ENCODE measurements at places on chromosomes 6 and 20.

- no peak for DNase-seq
Measured at GRCh38 chr6:64680446-64680845, 1026.6 kb downstream of the EYS start.

- DNase-seq = no peak
Measured at GRCh38 chr6:44006123-44006871, 121.0 kb downstream of the MRPL14 start.

- no peak for DNase-seq
Measured at GRCh38 chr6:108635505-108636226, 74.9 kb downstream of the FOXO3 start.

GRCh38 chr20:6828794-6829423, 61.4 kb downstream of the BMP2 start:
- DNase-seq = peak; percentile 28

DNA sequence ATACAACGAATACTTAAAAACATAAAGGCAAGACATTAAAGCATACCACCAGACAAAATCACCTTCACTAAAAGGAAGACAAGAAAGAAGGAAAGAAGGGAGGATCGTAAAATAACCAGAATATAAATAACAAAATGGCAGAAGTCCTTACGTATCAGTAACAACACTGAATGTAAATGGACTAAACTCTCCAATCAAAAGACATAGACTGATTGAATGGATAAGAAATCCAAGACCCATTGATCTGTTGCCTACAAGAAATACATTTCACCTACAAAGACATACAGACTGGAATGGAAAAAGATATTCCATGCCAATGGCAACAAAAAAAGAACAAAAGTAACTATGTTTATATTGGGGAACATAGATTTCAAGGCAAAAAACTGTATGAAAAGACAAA, 74.1 kb downstream of the LMBRD1 start:
- DNase-seq = no peak

- DNase-seq = no peak
Measured at GRCh38 chr6:20417819-20418218, 16.1 kb downstream of the E2F3 start.

DNA sequence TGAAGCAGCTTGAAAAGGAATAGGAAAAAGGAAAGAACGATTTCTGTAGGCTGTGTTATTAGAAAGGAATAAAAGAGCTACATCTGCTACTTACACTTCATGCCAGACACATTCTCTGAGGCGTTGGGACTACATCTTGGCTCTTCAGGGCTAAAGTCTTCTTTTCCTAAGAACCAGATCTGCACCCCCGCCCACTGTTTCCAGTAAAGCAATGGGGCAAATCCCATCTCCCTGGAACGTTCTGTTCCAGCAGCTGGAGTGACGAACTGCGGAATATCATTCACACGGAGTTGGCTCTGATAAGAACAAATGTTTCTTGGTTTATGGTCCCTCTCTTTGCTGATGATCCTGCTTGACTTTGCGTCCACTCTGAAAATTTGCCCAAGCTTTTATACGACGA, 26.9 kb downstream of the FAM50B start:
- peak; percentile 51 for DNase-seq

DNA sequence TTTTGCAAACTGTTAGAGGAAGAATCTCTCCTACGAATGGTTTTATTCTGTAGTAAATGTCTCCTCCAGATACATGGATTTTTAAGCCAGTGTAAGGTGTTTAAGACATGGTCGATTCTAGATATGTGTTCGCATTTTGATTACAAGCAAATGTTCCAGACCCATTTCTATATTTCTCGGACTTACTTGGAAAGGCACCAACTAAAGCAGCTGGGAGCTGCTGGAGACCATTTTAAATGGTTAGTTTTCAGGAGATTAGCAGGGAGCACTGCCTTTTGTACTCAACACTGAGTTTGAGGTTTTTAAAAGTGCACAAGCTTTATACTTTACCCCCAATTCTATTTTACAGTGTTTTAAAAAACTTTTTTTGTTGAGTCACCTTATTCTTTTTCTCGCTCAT, 857.0 kb downstream of the KIF16B start:
- DNase-seq = no peak

GRCh38 chr6:42281570-42281969, 63.9 kb upstream of the MRPS10 start:
- DNase-seq = no peak

GRCh38 chr6:20692023-20692422, 157.8 kb downstream of the CDKAL1 start:
- no peak for DNase-seq

GRCh38 chr20:64247970-64248841, 7.3 kb upstream of the PCMTD2 start:
- DNase-seq = no peak

- no peak for DNase-seq
Measured at GRCh38 chr6:106772270-106773142, 143.1 kb downstream of the QRSL1 start.

DNA sequence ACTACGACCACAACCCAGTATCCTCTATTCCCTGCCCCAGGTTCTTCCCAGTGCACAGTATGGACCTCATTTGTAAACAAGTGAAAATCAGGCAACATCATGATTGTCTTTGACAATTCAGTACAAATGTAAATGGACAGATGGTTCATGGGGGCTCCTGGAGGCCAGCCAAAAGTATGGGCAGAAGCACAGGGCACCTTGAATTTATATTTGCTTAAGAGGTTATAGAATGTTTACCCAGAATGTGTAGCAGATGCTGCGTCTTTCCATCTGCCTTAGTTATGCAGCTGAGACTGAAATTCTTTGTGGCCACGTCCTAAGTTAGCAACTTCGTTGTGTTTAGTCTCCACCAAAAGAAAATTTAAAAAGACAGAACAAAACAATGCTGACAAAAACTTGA, 559.6 kb upstream of the NRSN1 start:
- DNase-seq = no peak

DNA sequence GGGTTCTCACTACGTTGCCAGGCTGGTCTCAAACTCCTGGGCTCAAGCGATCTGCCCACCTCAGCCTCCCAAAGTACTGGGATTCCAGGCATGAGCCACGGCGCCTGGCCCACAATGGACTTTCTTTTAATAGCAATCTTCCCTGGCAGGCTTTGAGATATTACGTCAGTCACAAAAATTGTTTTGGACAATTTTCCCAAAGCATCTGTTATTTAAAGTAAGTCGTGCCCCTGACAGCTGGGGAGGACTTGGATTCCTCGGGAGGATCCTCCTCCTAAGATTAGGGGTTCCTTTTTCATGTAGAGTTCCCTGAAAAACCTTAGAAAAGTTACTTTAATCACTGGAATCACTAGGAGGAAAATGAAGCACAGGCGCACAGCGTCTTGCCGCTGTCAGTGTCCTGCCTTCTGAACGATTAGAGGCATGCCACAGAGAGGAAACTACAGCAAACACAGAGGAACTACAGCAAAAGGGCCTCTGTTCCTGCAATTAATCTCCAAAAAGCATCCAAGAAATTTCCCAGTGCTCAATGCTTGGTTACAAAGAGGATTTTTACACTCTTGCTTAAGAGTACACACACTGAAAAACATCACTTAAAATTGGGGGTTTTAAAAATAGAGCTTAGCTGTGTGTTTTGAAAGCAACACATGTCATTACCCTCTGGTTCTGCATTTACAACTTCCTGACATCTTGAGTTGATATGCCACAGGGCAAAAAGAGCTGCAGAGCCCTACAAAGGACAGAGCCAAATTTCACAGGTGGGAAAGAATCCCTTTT, 4.5 kb downstream of the ACSS1 start:
- peak; percentile 81 for DNase-seq

DNA sequence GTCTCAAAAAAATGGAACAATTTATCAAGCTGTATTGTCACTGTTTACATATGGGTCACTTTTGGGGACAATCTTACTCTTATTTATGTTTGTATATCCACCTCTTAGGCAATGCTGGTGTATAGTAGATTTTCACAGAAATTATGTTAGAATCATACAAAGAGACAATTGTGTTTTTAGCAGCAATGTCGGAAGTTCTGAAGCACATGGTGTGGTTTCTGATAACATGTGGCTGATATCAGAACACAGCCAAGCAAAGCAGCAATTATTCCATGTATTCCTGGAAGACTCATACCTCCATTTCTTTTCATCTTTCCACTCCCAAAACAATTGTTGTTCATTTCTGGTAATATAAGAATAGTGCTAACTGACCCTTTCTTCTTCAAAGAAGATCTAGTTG, 17.5 kb upstream of the LOC128125822 start:
- no peak for DNase-seq

DNA sequence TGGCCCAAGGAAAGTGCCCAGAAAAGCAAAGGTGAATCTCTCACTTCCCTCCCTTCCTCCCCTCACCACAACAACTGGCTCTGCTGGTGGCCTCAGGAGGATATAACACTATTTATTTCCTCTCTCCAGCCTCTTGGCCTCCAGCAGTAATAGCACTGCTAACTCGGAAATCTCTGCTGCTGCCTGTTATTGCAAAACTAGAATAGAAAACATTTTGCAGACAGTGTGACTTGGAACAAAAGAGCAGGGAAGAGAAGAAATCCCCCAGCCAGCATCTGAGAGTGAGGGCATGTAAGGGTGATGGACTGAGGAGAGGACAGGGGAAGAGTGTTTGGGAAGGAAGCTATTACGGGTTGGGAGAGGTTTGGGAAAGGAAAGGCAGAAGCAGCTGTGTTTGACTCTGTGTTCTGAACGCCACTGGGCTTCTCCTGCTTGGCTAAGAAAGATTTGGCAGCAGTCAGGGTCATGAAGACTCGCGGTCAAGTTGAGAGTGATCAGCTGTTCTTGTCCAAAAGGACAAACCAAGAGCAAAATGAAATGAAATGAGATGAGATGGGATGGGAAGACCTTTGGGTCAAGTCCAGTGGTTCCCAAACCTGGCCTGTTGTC, 81.0 kb upstream of the SNX9 start:
- peak; percentile 62 for DNase-seq

DNA sequence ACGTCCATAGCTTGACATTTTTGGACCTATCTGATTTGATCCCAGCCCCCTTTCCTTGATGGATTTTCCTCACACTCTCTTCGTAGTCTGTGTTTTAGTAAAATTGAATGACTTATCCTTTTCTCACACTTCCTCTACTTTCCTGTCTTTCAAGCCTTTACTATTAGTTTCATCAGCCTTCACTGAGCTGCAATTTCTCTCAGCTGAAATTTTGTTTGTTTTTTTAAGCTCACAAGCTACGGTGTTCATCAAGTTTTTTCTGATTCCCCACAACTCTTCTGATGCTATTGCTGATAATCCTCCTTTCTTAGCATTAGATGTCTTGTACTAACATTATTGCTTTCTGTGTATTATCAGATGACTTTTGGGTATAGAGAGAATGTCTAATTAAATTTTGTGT, 263.7 kb downstream of the TBX18 start:
- no peak for DNase-seq

- no peak for DNase-seq
Measured at GRCh38 chr20:23278172-23278571, 72.4 kb upstream of the NXT1 start.

DNA sequence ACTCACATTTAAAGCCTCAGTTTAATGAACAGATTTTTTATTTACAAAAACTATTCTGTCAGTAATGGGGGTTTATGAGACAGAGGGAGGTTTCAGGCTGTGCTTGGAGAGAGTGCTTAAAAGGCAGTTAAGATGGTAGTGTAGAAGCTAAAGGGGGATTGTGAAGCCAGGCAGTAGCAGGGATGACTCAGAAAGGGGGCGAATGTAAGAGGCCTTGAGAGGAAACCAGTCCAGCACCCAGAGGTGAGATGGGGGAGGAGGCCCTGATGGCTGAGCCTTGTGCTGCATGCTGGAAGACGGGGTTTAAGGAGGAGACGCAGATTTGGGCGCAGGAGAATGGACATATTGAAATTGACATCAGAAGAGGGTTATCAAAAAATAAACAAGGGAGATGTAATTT, 6.6 kb upstream of the SERPINB9 start:
- no peak for DNase-seq

DNA sequence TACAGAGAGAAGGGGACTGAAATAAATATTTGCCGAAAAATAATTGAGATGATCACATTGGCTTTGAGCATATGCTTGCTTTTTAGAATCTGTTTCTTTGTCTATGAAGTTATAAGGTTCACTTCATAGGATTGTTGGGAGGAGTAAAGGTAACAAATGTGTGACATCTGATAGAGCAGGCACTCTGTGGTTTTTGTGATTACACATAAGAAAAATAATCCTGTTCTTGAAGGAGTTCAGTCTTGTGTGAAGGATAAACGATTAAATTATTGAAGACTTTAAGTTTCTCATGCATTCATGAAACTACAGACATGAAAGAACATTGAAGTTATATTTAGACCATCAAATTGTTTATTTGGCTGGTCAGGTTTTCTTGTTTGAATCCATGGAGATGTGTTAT, 45.0 kb downstream of the QKI start:
- DNase-seq = no peak

DNA sequence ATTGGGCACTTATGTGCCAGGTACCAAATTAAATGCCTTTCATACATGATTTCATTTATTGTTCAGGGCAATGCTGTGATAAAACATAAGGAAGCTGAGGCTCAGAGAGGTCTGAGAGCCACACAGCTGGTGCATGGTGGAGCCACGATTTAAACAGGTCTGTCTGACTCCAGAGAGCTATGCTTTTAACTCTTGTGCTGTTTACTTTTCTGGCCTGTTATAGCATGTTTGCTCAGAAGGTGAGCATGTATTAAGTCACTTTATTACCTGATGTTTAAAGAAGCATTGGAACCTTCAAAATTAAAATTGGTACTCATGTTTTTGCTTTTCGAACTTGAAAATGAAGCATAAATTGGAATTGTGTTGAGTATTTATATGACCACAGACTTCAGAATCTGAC, 26.8 kb downstream of the MCM8 start:
- no peak for DNase-seq

DNA sequence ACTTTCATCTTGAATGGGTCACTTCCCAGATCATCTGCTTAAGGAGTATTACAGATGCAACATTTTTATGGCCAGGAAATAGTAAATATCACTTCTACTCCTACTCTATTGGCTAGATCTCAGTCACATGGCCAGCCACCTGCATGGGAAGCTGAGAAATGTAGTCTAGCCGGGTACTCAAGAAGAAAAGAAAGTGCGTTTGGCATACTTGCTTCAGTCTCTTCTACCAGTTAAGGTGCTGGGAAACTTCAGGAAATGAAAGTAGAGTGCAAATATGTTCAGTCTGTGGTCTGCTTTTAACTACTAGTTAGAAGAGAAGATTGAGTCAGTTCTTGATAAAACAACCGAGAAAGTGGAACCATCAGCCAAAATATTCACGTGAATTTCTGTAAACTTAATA, 129.2 kb downstream of the PDSS2 start:
- DNase-seq = no peak

DNA sequence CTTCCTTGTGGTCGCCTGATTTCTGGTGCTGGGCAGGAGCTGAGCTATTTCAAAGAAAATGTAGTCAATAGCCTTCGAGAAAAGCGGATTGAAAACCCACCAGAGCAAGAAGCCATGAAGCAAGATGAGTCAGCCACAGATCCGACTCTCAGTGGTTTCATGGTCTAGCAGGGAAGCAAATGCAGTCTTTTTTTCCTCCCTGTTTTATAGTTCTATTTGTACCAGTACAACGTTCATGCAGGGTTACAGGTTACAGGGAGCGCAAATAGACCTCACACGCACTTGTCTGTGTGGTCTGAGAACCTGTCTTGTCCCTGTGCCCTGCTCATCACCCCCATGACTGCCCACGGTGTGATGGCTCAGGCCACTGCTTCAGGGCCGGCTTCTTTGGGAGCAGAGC, 309.8 kb upstream of the SUPT3H start:
- no peak for DNase-seq
